ENCODE measurements at places on chromosomes 11 and 22.

- no peak for DNase-seq
Measured at GRCh38 chr22:49608228-49608627, 219.4 kb downstream of the BRD1 start.

DNA sequence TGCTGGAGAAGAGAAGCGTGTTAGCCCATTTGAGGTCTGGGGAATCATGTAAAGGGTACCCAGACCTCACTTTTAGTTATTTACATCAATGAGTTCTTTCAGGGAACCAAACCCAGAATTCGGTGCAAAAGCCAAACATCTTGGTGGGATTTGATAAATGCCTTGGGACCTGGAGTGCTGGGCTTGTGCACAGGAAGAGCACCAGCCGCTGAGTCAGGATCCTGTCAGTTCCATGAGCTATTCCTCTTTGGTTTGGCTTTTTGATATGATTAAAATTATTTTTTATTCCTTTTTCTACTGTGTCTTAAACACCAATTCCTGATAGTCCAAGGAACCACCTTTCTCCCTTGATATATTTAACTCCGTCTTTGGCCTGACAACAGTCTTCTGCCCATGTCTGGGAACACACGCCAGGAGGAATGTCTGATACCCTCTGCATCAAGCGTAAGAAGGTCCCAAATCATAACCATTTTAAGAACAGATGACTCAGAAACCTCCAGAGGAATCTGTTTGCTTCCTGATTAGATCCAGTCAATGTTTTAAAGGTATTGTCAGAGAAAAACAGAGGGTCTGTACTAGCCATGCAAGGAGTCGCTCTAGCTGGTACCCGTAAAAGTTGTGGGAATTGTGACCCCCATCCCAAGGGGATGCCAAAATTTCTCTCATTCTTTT is 65.2 kb downstream of the ALX4 start:
- no peak for DNase-seq

DNA sequence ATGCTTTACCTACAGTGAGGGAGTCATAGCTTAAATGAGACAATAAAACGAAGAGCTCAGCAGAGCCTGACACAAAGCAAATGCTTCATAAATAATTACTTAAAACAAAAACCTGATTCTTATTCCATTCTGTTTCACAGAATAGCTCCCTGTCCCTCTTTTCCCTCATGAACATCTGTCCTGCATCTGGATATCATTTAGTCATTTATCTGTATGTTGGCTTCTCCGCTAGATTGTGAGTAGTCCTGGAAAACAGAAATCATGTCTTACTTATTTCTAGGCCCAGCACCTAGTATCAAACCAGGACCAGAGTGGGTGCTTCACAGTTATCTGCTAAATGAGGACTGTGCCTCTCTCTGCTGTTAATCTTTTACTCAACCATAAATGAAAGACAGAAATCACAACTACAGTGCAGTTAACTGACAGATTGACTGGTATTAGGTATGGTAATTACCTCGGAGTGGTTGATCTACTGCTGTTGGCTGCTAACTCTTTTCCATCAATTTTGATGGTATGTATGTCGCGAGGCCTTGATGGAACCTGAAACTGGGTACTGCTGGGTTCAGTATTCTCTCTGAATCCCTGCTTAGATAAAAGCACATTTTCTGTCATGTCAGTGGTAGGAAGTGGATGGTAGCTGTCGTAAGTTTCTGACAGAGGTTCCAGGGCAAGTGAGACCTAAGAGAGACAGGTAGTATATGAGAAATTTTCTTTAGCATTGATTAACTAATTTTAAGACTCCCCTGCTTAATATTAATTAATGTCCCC is 31.5 kb downstream of the C2CD3 start:
- no peak for DNase-seq

- DNase-seq: no peak
Measured at GRCh38 chr22:27685515-27685914, 116.0 kb downstream of the MN1 start.

GRCh38 chr11:68409748-68410344 is 50.7 kb upstream of the PPP6R3 start:
- no peak for DNase-seq

GRCh38 chr11:14300661-14301304 is 58.2 kb downstream of the RRAS2 start:
- DNase-seq: peak; percentile 24

- DNase-seq: no peak
Measured at GRCh38 chr22:46577368-46578249, 40.2 kb upstream of the CELSR1 start.

- DNase-seq: no peak
Measured at GRCh38 chr22:25347752-25348102, 128.3 kb downstream of the CRYBB2 start.

DNA sequence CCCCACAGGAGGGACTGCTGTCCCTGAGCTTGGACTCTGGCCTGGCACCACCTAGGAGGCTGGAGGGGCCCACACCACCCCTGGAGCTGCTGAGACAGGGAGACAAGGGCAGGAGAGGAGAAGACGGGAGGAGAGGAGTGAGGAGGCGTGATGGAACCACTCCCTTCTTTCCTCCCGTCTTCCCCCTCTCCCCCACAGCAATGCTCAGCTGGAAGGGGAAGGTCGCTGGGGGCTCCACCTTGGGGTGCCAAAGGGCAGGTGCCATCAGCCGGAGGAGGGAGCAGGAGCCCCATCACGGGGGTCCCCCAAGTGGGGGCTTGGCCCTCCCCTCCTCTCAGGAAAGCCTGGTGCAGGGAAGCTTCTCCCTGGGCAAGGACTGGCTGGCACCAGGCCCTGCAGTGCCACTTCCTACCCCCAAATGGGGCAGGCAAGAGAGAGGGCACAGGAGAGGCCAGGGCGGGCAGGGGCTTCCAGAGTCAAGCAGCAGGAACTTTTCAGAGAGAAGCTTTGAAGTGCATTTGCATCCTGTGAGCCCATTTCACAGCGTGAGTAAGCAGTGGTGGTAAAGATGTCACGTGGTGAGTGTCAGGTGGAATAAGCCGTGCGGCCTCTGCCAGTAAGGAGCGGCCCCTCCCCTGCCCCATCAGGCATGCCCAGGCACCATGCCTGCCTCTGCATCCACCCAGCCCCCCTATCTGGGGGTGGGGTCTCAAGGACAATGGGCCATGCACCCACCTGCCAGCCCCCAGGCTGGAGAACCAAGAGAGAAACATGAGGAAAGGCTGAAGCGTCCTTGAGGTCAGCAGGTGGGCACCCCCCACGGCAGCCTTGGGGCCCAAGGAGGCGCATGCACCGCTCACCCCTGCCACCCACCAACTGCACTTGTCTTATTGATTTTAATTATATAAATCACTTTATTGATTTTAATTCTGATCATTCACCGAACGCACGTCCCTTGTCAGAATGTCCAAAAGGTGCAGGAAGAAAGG is 4.9 kb downstream of the IGF2 start:
- no peak for DNase-seq

DNA sequence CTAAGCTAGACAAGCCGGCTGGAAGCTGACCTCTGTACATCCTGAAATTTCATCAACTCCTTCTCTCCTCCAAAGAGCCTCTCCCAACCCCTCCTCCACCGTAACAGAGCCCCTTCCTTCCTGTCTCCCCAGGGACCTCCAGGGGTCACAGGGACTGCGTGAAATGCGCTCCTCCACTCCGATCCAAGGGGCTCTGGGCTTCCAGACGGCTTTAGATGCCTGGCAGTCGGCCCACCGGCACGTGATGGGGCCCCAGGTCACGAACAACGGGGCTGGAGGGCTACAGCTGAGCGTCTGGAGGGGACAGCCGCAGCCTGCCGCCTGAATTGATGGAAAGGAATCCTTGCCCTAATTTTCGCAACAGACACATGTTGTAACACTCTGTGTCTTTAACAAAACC is 264.1 kb downstream of the MN1 start:
- DNase-seq: no peak

DNA sequence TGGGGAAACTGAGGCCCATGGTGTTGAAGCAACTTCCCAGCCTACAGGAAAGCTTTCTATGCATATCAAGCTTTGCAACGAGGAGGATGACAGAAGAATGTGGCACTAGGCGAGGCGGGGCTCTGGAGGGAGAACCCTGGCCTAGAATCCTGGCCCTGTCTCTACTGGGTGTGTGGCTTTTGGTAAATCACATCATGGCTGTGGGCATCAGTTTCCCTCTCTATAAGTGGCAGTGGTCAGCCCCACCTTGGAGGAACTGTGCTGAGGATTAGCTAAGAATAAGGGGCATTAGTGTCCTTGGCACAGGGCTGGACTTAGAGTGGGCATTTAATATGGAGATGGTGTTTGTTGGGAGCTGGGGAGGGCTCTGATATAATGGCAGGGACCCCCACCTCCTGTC is 122.6 kb upstream of the CRYBB3 start:
- DNase-seq: no peak

DNA sequence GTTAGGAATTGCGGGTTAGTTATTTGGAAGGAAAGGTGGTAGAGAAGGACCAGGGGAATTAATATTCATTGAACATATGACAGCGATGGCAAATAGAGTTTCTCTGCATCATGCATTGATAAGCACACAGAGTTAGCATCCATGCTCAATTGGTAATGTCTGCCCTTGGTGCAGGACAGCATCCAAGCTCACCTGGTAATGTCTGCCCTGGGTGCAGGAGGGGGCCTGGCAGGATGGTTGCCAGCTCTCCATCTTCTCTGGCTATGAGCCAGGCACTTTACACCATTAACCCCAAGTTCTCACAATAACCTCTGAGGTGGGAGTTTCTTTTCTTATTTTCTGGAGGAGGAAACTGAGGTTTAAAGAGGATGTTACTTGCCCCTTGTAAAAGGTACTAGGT is 50.4 kb upstream of the RBFOX2 start:
- DNase-seq: no peak

- DNase-seq: no peak
Measured at GRCh38 chr11:11243209-11243589, 109.9 kb downstream of the CSNK2A3 start.

- DNase-seq: no peak
Measured at GRCh38 chr11:34055218-34056000, 3.9 kb downstream of the CAPRIN1 start.

DNA sequence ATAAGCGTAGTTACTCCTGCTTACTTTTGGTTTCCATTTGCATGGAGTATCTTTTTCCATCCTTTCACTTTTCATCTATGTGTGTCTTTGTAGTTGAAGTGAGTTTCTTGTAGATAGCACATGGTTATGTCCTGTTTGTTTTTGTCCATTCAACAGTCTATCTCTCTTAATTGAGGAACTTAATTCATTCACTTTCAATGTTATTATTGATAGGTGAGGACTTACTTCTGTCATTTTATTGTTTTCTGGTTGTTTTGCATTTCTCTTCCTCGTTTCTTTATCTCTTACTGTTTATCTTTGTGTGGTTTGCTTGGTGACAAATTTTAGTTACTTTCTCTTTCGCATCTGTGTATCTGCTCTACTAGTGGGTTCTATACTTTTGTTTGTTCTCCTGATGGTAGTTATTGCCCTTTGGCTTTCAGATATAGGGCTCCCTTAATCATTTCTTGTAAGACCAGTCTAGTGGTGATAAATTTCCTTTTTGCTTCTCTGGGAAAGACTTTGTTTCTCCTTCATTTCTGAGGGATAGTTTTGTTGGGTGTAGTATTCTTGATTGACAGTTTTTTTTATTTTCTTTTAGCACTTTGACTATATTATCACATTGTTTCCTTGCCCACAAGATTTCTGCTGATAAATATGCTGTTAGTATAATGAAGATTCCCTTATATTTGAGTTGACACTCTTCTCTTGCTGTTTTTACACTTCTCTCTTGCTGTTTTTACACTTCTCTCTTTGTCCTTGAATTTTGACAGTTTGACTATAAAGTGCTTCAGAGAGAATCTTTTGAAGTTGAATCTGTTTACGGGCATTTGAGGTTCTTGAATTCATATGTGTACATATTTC is 9.0 kb upstream of the RAG1 start:
- DNase-seq: no peak

- DNase-seq: no peak
Measured at GRCh38 chr22:32144496-32145274, 14.4 kb downstream of the C22orf42 start.

DNA sequence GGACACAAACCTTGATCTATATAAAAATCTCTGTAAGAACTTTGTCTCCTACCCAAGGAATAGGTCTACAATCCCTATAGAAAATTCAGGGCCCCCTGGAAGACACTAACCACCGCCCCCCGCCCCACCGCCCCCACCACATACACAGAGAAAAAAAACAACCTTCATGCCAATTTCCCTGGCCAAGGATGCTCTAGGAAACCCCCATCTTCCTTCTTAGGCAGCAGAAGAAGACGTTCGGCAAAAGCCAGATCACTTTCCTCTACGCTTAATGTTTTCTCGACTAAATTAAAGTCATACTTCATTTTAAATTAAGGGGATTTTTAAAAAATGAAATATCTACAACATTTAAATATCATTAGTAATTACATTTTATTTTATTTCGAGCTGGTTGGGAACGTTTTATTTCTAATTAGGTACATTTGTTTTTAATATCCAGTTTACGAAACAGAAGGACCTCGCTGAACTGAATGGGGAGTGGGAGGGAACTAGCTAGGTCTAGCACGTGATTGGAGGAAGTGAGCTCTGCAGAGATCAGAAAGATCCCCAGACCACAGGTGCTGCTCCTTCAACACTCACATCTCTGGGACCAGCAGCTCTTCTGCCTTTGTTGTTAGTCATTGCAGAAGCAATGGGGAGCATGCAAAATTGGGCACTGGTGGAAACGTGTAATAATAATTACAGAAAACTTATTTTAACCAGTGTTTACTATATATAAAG is 472.3 kb downstream of the MN1 start:
- DNase-seq: no peak

- DNase-seq: no peak
Measured at GRCh38 chr11:13262096-13262495, 15.5 kb upstream of the BMAL1 start.

DNA sequence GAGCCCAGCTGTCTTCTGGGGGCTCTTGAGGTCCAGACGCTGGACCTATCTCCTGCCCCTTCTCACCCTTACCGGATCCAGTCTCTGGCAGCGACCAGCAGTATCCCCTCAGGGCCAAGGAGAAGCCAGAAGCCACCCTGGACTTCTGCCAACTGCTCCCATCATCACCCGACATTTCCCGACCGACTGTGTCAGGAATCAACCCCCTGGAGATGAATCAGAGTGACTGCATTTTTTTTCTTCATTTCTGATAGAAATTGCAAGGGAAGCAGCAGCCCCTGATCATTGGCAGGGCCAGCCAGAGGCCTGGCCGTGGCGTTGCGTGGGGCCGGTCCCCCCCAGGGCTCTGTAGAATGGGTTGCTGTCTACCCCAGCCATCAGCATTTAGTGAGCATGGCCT is 5.2 kb upstream of the LIF start:
- no peak for DNase-seq

DNA sequence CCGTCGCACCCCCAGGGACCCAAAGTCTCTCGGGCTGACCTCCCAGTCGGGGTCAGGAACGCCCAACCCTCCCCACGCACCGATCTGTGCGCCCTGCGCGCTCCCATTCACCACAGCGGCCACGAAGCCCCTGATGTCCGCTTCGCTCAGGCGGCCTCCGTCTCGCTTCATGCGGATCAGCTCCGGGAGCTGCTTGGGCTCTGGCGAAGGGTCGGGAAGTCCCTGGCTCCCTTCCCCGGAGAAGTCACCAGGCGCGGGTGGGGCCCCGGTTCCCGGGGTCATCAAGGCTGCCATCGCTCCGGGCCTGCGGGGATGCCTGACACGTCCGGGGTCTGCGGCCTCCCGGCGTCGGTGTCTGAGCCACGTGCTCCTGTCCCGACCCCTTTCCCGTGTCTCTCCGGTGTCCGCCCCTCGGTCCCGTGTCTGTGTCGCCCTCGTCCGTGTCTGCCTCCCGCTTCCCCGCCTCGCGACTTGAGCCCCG is 356 bp downstream of the TYMP start:
- DNase-seq: no peak

- no peak for DNase-seq
Measured at GRCh38 chr11:64237484-64237951, 3.1 kb downstream of the VEGFB start.

Measured in activated T-cell treated with anti-CD3 and anti-CD28 coated beads for 4 hours (primary cell).